ENCODE measurements at places on chromosomes 12 and 14.

- DNase-seq, result no peak
These were observed 142.1 kb downstream of the DYRK2 start for GRCh38 chr12:67790660-67791059.

- DNase-seq, result no peak
These were observed 7.6 kb upstream of the TMEM30B start for GRCh38 chr14:61288720-61289119.

GRCh38 chr14:101109981-101110728, 206.6 kb upstream of the RTL1 start:
- no peak for DNase-seq

DNA sequence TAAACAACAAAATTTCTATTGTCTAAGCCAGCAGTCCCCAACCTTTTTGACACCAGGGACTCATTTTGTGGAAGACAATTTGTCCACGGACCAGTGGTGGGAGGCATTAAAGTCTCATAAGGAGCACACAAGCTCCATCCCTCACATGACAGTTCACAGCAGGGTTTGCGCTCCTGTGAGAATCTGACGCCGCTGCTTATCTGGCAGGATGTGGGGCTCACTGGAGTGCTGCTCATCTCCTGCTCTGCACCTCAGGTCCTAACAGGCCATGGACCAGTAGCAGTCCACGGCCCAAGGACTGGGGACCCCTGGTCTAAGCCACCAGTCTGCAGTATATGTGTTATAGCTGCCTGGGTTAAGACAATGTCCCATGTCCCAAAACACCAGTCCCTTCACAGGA, 27.2 kb downstream of the VCPKMT start:
- no peak for DNase-seq

- no peak for DNase-seq
These were observed 115.2 kb downstream of the PRICKLE1 start for GRCh38 chr12:42474391-42474790.
